GM23338 (cell line): ENCODE measurements at places on chromosomes 3 and 15. TPM values are rescaled to one million over a fixed set of nuclear protein-coding genes. Genes with fewer than 3 reads are reported as not detected.

DNA sequence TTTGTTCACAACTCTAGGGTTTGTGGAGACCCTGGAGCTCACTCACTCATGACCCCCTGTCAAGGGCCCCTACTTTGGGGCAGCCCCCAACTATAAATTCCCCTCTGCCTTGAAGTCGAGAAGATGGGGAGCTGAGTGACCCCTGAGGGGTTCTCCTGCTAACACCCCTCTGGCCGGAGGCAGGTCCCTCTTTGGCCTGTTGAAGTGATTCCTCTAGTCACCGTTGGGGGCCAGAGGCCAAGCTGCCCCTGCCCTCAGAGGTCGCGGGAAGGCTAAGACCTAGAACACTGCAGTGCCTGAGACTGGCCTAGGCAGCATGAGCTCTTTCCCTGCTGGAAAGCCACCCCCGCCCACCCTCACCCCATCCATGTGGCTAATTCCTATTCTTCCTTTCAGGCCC is 15.4 kb upstream of the SKOR1 start:
- H3K27me3 ChIP-seq, result no peaks in the 10 kb centered on the region
- no peak overlapping the region for H3K27ac ChIP-seq
- DNase-seq, result no peak
- peaks cover 3% of the 10 kb centered on the region for H3K4me1 ChIP-seq

GRCh38 chr3:13880811-13881156 is 913 bp upstream of the WNT7A start:
- H3K27me3 ChIP-seq, result peaks cover 80% of the 10 kb centered on the region
- H3K4me1 ChIP-seq, result no peaks in the 10 kb centered on the region; the same call in 1 of the 2 replicates
- H3K36me3 ChIP-seq, result no peaks in the 10 kb centered on the region
- no peak overlapping the region for H3K27ac ChIP-seq
- H3K4me3 ChIP-seq, result peak overlapping the region; percentile 73
- DNase-seq, result peak; percentile 67

The TIMP4 gene
- 6.7 and 6.9 TPM in 2 replicates for polyA plus RNA-seq

The BNC1 gene
- polyA plus RNA-seq, result 0.26 and 0.28 TPM in 2 replicates

DNA sequence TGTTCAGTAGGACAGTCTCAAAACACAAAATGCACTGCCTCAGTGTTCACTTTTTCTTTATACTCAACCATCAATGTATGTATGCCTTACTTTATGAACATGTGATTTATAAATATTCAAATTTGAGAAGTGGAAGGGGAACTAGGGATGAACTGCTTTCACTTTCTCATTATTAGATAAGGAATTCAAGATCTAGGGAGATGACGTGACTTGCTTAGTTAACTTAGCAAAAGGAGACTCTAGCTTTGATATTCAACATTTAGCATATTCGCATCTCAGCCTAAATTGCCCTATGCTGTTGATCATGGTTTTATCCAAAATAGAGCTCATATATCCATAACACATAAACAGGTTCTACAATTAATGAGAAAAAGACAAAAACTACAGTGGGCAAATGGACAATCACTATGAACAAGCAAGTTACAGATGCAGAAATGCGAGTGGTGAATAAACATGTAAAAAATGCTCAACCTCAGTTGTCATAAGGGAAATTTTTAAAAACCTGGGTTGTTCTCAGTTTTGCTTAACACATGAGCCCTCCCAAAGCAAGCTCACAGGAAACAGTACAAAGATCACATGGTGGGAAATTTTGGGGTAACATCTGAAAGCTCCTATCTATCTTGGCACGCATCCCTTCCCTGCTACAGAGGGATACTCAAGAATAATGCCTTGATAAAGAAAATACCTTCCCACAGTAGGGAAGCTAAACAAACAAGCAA is 269.8 kb downstream of the THRB start:
- no peak overlapping the region for H3K27ac ChIP-seq
- H3K4me1 ChIP-seq, result peaks cover 19% of the 10 kb centered on the region
- H3K36me3 ChIP-seq, result no peaks in the 10 kb centered on the region
- DNase-seq, result no peak

GRCh38 chr3:189845069-189845468 is 213.9 kb downstream of the TP63 start:
- no peaks in the 10 kb centered on the region for H3K27me3 ChIP-seq
- no peaks in the 10 kb centered on the region for H3K4me1 ChIP-seq
- H3K36me3 ChIP-seq, result no peaks in the 10 kb centered on the region
- no peak overlapping the region for H3K4me3 ChIP-seq

The CPLX3 gene
- polyA plus RNA-seq, result 0.21 TPM in 1 of 2 replicates, not detected in the other

DNA sequence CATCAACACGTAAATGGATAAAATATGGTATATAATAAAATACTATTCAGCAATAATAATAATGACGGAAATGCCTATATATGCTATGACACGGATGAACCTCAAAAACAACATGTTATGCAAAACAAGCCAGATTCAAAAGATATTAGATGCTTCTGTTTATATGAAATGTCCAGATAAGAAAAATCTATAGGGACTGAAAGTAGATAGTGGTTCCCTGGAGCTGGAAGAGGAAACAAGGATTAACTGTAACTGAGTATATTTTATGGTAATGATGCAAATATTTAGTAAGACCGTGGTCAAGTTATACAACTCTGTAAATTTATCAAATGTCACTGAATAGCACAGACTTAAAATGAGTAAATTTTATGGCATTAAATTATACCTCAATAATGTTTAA is 25.8 kb upstream of the WDR49 start:
- H3K36me3 ChIP-seq, result peaks cover 17% of the 10 kb centered on the region; the same call in 1 of the 2 replicates
- H3K27ac ChIP-seq, result no peak overlapping the region
- H3K27me3 ChIP-seq, result no peaks in the 10 kb centered on the region
- no peak overlapping the region for H3K4me3 ChIP-seq
- H3K4me1 ChIP-seq, result no peaks in the 10 kb centered on the region

DNA sequence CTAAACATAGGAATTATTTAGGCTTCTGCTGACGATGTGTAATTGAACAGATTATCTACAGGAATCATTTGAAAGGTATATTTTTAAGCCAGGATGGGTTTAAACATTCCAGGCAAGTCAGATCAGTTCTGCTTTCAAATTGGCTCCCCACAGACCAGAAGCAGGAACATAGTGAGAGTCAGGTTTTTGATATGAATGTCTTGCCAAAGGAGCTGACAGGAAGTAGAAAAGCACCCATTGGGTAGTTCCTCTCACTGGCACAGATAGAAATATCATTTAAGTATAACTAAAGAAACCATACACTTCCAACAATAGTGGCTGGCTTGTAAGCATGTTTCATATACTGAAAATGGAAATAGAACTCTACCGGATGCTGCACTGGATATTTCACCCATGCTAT is 95.2 kb downstream of the CLDN1 start:
- H3K4me1 ChIP-seq, result no peaks in the 10 kb centered on the region
- no peak for DNase-seq
- no peak overlapping the region for H3K4me3 ChIP-seq
- H3K27me3 ChIP-seq, result no peaks in the 10 kb centered on the region

The CELSR3 gene
- 7.5 and 8.3 TPM in 2 replicates for polyA plus RNA-seq

The CLRN1 gene
- 0.45 and 0.47 TPM in 2 replicates for polyA plus RNA-seq

DNA sequence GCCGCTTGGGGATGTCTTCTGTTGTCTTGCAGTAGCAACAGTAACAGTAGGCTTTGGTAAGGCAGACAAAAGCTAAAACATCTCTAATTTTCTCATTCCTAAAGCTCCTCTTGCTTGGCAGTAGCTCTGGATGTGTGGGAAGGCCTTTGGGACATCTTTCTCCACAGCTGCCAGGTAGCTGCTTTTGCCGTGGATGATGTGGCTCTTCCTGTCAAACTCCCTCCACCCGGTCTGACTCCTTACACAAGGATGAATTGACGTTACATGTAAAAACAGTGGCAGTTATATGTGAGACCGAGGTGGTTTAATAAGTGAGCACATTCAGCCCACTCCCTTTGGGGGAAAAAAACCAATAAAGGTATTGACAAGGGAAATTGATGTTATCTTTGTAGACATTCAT is 309.1 kb downstream of the TUSC7 start:
- H3K27ac ChIP-seq, result no peak overlapping the region
- H3K4me3 ChIP-seq, result no peak overlapping the region
- H3K27me3 ChIP-seq, result no peaks in the 10 kb centered on the region

- peaks cover 29% of the 10 kb centered on the region for H3K4me1 ChIP-seq
- no peak for DNase-seq
- no peaks in the 10 kb centered on the region for H3K36me3 ChIP-seq
- H3K27ac ChIP-seq, result no peak overlapping the region
Measured at GRCh38 chr15:85426481-85426880, 46.1 kb downstream of the AKAP13 start.

The CPNE9 gene
- 6.2 and 7.0 TPM in 2 replicates for polyA plus RNA-seq

The GPR87 gene
- 0.21 TPM in 1 of 2 replicates, not detected in the other for polyA plus RNA-seq

The ATP13A4 gene
- polyA plus RNA-seq, result not detected in 2 replicates

DNA sequence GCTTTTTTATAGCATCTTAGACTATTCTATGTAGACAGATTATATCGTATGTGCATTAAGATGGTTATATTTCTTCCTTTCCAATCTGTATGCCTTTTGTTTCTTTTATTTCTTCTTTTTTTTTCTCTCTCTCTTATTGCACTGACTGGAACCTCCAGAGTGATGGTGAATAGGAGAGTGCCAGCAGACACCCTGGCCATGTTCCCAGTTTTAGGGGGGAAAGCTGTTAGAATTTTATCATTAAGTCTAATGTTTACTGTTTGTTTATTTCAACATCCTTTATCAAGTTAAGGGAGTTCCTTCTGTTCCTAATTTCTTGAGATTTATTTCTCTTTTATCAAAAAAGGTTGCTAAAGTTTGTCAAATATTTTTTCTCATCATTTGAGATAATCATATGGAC is 116.6 kb upstream of the LRTM1 start:
- H3K4me3 ChIP-seq, result no peak overlapping the region
- DNase-seq, result no peak
- no peak overlapping the region for H3K27ac ChIP-seq
- no peaks in the 10 kb centered on the region for H3K36me3 ChIP-seq
- H3K27me3 ChIP-seq, result no peaks in the 10 kb centered on the region

The HTR3E gene
- polyA plus RNA-seq, result not detected in 2 replicates

GRCh38 chr3:135908225-135908624 is 57.3 kb upstream of the PPP2R3A start:
- H3K4me3 ChIP-seq, result no peak overlapping the region
- H3K27me3 ChIP-seq, result no peaks in the 10 kb centered on the region
- peak; percentile 4 for DNase-seq
- no peaks in the 10 kb centered on the region for H3K36me3 ChIP-seq
- no peak overlapping the region for H3K27ac ChIP-seq

DNA sequence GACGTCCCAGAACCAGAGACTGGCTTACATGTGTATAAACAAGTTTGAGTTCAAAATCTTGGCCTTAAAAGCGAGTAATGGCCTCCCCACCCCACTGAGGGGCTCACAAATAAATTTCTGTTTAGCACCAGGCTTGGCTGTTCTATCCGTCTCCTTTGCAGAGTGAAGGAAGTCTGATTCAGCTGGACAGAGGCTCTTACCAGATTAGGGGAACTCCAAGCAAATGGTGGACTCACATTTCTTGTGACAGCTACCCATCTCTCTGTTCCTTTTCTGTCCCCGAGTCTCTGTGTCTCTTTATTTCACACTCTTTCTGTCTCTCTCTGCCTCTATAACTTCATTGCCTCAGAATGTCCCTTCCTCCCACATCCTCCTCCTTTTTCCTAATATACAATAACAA is 62.7 kb downstream of the DGKG start:
- H3K27me3 ChIP-seq, result no peaks in the 10 kb centered on the region
- no peak overlapping the region for H3K4me3 ChIP-seq
- H3K27ac ChIP-seq, result no peak overlapping the region
- peaks cover 9% of the 10 kb centered on the region; the same call in 1 of the 2 replicates for H3K4me1 ChIP-seq
- no peaks in the 10 kb centered on the region for H3K36me3 ChIP-seq

GRCh38 chr3:130661140-130661891 is 85.3 kb downstream of the PIK3R4 start:
- H3K36me3 ChIP-seq, result no peaks in the 10 kb centered on the region
- no peak overlapping the region for H3K4me3 ChIP-seq
- DNase-seq, result no peak

DNA sequence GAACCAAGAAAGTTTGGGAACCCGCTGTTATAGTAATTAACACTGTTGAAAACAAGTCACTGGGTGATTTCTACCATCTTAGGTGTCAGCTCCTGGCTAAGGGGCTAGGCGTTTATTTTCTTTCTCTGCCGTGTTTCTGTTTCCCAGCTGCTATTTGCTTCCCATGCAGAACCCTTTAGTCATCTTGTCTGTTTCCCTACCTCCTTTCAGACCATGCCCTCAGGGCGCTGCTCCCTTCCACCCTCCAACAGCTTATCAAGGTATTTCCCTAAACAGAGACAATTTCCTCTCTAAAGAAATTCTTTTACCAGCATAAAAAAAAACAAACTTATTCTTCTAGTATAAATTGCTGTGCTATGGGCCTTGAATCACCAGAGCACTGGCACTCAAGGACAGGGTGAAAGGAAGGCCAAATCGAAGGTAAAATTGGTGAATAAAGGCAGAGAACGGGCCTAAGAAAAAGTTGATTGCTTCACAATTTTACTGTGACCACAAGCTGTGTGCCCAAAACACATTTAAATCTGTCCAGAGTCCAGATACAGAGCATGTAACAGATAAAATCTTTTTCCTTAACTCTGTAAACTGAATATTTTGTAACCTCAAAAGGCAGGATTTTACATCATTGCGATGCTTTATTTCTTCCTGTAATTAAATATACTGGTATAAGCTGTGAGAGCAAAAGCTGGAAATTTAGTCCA is 319.2 kb downstream of the ZNF621 start:
- 0 out of 2 replicates have a peak overlapping the region, but pooled peaks have one; percentile 60 for H3K27ac ChIP-seq
- no peaks in the 10 kb centered on the region for H3K27me3 ChIP-seq
- no peak overlapping the region for H3K4me3 ChIP-seq
- no peaks in the 10 kb centered on the region; the same call in 1 of the 2 replicates for H3K36me3 ChIP-seq

The DISP2 gene
- 2.2 and 2.5 TPM in 2 replicates for polyA plus RNA-seq

The C2CD4A gene
- 0.30 TPM in 1 of 2 replicates, not detected in the other for polyA plus RNA-seq

GRCh38 chr15:64837502-64837901 is 4.2 kb upstream of the PLEKHO2 start:
- no peaks in the 10 kb centered on the region for H3K36me3 ChIP-seq
- H3K27ac ChIP-seq, result no peak overlapping the region
- DNase-seq, result no peak
- peaks cover 19% of the 10 kb centered on the region for H3K4me1 ChIP-seq

DNA sequence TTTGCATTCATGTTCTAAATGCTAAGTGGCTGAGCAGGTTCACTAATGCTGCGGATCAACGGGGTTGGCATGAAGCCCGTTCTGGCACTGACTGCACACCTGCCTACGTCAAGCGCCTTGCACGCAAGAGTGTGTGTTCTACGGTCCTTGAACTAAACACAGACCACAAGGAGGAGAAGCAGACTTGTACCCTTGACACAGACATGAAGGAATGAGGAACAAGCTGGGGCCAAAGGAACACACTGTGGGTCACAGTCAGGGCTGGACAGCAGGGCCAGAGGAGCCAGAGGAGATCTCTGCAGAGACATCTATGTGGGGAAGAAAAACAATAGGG is 48.0 kb upstream of the LDHAL6B start:
- H3K4me1 ChIP-seq, result no peaks in the 10 kb centered on the region
- H3K36me3 ChIP-seq, result peaks cover 19% of the 10 kb centered on the region
- no peak overlapping the region for H3K4me3 ChIP-seq

GRCh38 chr3:61903931-61904657 is 342.7 kb downstream of the PTPRG start:
- no peaks in the 10 kb centered on the region for H3K27me3 ChIP-seq
- H3K36me3 ChIP-seq, result no peaks in the 10 kb centered on the region
- peaks cover 48% of the 10 kb centered on the region for H3K4me1 ChIP-seq
- no peak for DNase-seq

The GXYLT2 gene
- 2.0 and 3.0 TPM in 2 replicates for polyA plus RNA-seq

GRCh38 chr15:78811124-78811824 is at the start of gene ADAMTS7:
Gene ADAMTS7 (minus strand): TSS chr15:78811464. CDS start chr15:78811220, 244 bp downstream.
- H3K4me1 ChIP-seq, result peaks cover 4% of the 10 kb centered on the region
- peak; percentile 91 for DNase-seq
- H3K27ac ChIP-seq, result no peak within 1 kb of the TSS
- H3K27me3 ChIP-seq, result peaks cover 15% of the 10 kb centered on the region
